ENCODE measurements at places on chromosomes 3 and 15.
A peak's percentile ranks its signal among the peaks of the same experiment; 100 is the strongest.

- DNase-seq: no peak
These were observed 539 bp downstream of the RASSF1 start for GRCh38 chr3:50340147-50340447.

- DNase-seq: no peak
These were observed 205.5 kb upstream of the TGFBR2 start for GRCh38 chr3:30400926-30401325.

- DNase-seq: no peak
These were observed 683.0 kb downstream of the TBL1XR1 start for GRCh38 chr3:176514297-176514696.

DNA sequence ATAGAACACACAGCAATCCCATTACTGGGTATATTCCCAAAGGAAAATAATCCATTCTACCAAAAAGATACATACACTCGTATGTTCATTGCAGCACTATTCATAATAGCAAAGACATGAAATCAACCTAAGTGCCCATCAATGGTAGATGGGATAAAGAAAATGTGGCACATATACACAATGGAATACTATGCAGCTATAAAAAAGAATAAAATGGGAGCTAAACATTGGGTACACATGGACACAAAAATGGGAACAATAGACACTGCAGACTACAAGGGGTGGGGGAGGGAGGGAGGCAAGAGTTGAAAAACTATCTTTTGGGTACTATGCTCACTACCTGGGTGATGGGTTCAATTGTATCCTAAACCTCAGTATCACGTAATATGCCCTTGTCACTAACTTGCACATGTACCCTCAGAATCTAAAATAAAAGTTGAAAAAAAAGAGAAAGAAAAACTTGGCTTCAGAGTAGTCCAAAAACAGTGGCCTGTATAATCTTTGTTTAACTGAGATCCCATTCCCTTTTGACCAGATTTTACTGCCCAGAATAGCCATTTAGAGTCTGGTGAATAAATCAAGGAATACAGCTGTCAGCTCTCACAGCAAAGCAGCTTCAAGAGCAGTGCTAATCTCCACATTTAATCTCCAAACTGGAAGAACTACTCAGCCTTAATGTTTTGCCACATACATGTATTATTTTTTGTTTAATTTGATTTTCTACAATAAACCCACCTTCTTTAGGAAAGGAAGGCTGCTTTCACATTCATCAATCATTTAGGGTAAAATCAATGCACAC, 54.5 kb upstream of the XRN1 start:
- DNase-seq: no peak

DNA sequence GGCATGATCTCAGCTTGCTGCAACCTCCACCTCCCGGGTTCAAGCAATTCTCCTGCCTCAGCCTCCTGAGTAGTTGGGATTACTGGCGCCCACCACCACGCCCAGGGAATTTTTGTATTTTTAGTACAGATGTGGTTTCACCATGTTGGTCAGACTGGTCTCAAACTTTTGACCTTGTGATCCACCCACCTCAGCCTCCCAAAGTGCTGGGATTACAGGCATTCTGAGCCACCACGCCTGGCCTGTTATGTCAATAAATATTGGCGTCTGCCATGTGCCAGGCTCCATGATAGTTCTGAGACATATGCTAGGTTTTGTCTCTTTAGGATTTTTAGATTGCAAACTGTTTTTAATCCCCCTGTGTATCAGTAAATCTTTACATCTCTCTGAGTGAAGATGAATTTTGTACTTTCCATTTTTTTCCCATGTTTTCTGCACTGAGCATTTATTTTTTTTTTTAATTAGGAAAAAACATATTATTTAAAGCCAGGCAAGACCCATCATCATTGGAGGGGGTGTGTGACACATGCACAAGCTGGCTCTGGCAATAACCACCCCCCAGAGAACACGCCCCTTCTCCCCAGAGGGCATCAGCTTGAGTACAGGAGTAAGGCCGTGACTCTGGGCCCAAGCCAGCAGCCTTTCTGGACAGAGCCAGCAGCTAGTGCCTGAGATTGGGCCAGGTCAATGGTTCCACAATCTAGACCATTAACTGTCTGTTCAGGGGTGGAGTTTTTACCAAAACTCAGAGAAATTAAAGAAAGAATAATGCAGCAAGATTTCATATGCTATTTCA, 51.0 kb upstream of the ATP1B3 start:
- no peak for DNase-seq

DNA sequence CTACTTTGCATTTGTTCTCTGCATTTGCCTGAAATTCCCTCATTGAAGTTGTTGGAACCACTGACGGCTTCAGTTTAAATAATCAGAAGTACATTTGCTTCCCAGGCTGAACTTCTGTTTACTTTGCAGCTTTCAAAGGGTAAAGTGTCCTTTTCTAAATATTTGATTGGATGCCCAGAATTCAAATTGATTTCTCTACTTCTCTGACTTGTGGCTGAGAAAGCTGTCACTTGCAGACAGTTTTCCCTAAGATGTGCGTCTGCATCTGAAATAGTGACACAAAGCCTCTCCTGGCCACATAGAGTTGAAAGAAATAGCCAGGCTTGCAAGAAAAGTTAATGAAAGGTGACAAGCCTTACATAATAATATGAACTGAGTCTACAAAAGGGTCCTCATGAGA, 299.6 kb downstream of the THSD4 start:
- no peak for DNase-seq

DNA sequence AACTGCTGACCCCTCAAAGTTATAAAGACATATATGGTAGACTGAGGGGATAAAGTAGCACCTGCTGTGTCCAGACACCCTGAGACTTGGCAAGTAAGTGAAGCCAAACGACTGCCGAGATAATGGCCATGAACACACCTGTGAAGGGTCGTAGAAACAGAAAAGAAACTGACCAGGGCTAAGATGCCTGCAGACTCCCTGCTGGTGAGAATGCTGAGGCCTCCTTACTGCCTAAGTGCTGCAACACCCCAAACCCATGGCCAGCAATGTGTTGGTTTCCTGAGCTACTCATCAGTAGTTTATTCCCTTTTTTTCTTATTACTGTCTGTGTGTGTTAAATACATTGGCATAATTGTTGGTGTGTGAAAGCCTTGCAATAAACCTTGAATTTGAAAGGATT, 233.8 kb downstream of the ZNF385D start:
- no peak for DNase-seq

DNA sequence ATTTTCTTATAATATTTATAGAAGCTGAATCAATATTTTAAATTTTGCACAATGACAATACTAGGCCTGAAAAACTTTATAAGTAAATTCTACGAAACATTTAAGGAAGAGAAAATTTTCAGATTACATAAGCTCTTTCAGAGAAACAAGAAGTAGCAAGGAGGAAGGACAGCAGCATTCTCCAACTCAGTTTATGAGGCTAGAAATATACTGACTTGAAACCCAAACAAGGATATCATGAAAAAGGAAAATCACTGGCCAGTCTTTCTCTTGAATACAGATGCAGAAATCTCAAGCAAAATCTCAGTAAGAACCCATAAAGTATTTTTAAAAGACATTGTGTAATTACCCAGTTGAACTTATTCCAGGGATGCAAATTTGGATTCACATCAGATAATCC, 121.3 kb downstream of the STAC start:
- peak; percentile 21 for DNase-seq

GRCh38 chr3:44885618-44886017, 11.2 kb downstream of the TGM4 start:
- DNase-seq: no peak

Measured in Kasumi-1 (cell line).